ENCODE measurements at places on chromosomes 12 and 14. TPM values are rescaled to one million over a fixed set of nuclear protein-coding genes. Genes with fewer than 3 reads are reported as not detected.
A peak's percentile ranks its signal among the peaks of the same experiment; 100 is the strongest.

GRCh38 chr12:1744932-1745331 is 54.1 kb downstream of the ADIPOR2 start:
- no peak overlapping the region for H3K4me3 ChIP-seq
- H3K36me3 ChIP-seq = peaks cover 48% of the 10 kb centered on the region
- H3K27ac ChIP-seq = no peak overlapping the region
- no peak for DNase-seq
- H3K27me3 ChIP-seq = no peaks in the 10 kb centered on the region

The DUSP6 gene
- 75.7 TPM for total RNA-seq

The CLEC4D gene
- not detected for total RNA-seq

DNA sequence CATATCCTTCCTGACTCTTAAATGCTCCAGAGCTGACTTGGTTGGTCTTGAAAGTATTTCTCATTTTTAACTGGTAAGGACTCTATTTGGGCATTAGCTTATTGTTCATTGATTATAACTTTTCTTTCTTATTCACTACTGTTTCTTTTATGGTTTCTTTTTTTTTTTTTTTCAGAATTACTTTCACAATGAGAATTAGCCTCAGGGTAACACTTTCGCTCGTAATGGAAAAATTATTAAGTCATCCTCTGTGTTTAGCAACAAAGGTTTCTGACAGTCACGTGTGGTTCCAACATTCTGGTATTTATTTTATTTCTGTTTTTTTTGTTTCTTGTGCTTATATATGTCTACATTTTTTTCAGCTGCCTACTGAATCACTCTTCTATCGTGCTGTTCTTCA is 80.0 kb downstream of the METTL25 start:
- peaks cover 8% of the 10 kb centered on the region for H3K4me1 ChIP-seq
- H3K27me3 ChIP-seq = no peaks in the 10 kb centered on the region
- H3K4me3 ChIP-seq = no peak overlapping the region
- H3K27ac ChIP-seq = peak overlapping the region; percentile 52
- H3K36me3 ChIP-seq = no peaks in the 10 kb centered on the region

DNA sequence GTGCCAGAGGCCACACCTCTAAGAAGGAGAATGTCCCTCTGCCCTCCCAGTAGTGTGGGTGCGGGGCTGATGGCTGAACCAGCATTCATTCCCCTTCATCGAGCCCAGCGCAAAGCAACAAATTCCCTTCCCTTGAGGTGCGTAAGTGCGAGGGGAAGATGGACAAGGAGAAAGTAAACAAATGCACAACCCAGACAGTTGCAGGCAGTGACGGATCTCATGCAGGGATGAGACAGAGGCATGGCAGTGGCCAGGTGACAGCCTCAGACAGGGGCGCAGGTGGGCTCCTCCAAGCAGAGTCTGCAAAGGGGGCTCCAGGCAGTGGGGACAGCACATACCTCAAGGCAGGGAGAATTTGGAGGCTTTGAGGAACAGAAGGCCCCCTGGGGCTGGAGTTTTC is 2.3 kb upstream of the MYL2 start:
- no peak overlapping the region for H3K27ac ChIP-seq
- H3K27me3 ChIP-seq = peaks cover 3% of the 10 kb centered on the region
- no peak overlapping the region for H3K4me3 ChIP-seq
- no peaks in the 10 kb centered on the region for H3K36me3 ChIP-seq

The GPRC5A gene
- total RNA-seq = not detected

GRCh38 chr14:34766606-34767005 is 52.2 kb upstream of the CFL2 start:
- H3K27me3 ChIP-seq = no peaks in the 10 kb centered on the region
- no peak overlapping the region for H3K27ac ChIP-seq
- DNase-seq = no peak
- peaks cover 3% of the 10 kb centered on the region for H3K4me1 ChIP-seq
- H3K36me3 ChIP-seq = peaks cover 69% of the 10 kb centered on the region

DNA sequence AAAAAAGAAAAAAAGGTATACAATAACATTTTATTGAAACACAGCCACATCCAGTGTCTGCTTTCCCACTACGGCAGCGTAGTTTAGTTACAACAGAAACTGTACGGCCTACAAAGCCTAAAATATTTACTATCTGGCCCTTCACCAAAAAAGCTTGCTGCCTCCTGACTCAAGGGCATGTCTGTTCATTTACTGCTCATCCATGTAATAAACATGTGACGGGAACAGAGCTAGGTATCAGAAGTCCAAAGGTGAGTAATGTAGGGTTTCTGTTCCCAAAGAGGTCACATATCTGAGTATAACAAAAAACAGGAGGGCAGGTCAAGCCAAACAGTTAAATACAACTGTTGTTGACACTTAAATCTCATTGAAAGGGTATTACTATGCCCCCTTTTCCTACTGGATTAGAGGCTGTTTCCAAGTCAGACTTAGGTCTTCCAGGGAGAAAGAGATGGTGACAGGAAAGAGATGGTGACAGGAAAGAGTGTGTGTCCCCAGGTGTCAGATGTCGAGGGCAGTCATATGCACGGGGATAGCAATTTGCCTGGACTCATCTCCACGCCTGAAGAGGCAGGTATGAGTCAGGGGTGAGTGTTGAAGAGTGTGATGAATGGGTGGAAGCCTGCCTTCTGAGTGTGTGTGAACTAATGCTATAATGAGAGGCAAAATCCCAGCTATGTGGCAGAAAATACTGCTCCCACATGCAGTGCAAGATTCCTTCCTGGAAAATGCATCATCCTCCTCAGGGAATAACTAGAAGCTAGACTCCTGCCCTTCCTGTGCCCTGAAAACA is 77.7 kb downstream of the MAP3K9 start:
- no peaks in the 10 kb centered on the region for H3K4me1 ChIP-seq
- H3K27me3 ChIP-seq = no peaks in the 10 kb centered on the region
- H3K27ac ChIP-seq = no peak overlapping the region
- DNase-seq = no peak
- peaks cover 5% of the 10 kb centered on the region for H3K36me3 ChIP-seq

DNA sequence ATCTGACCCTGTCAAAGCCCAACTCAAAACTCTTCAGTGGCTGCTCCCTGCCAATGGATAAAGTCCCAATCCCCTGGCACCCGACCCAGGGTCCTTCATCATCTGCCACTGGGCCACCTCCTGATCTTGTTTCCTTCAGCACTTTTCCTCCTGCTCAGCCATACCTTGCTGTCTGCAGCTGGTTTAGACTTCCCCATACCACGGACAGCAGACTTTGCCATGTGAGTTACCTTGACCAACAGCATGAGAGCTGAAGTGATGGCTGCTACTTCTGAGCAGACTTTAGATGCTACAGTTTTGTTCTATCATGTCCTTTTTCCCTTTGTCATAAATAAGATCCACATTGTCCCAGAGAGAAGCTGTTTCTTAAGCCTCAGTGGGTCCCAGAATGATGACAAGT is 33.3 kb upstream of the STON2 start:
- DNase-seq = no peak
- no peaks in the 10 kb centered on the region for H3K36me3 ChIP-seq
- H3K4me3 ChIP-seq = no peak overlapping the region
- peaks cover 10% of the 10 kb centered on the region for H3K4me1 ChIP-seq

The TPH2 gene
- not detected for total RNA-seq

DNA sequence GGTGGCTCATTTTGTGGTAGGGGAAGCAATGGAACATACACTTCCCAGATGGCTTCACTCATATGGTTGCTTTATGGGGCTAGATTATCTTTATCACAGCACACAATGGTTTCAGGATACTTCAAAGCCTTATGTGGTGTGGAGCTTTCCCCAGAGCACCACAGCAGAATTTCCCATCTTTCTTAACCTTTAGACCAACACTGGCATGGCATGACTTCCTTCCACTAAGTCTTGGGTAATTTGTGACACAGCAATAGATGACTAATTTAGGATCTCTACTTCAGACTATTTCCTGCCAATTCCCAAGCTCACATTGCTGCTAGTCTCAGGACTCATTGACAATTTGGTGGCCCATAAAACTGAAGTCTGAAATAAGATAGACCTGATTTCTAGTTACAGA is 36.9 kb upstream of the DCN start:
- DNase-seq = no peak
- H3K36me3 ChIP-seq = no peaks in the 10 kb centered on the region
- H3K27ac ChIP-seq = no peak overlapping the region
- H3K27me3 ChIP-seq = no peaks in the 10 kb centered on the region

DNA sequence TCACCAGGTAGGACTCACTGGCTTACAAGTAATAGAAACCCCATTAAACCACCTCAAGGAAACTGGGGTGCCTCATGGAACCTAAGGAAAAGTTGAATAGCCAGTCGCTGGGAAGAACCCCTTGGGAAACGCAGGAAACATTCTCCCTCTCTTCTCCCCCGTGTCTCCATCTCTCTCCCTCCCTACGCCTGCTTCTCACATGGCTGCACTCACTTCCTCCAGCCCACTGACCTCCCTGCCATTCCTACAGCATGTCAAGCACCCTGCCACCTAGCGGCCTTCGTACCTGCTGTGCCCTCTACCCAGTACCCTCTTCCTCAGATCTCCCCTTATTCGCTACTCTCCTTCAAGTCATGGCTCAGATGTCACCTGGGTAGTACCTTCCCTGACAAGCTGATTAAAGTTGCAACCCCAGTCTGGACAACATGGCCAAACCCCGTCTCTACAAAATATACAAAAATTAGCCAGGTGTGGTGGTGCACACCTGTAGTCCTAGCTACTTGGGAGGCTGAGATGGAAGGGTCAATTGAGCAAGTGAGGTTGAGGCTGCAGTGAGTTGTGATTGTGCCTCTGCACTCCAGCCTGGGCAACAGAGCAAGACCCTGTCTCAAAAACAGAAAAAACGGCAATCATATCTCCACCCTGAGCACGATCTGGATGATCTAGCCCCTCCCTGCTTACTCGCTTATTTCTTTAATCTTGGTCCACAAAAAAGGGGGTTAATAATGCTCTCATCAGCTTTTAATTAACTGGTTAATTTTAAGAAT is 6.4 kb upstream of the DTX1 start:
- H3K4me1 ChIP-seq = no peaks in the 10 kb centered on the region
- DNase-seq = no peak
- H3K27me3 ChIP-seq = peaks cover 18% of the 10 kb centered on the region
- H3K36me3 ChIP-seq = no peaks in the 10 kb centered on the region
- H3K4me3 ChIP-seq = no peak overlapping the region

The SRRM4 gene
- not detected for total RNA-seq
